ENCODE measurements at places on chromosomes 16 and 17.

- no peak for DNase-seq
Measured at GRCh38 chr16:88628512-88628974, 9.8 kb upstream of the IL17C start.

GRCh38 chr16:86751076-86752030, 173.0 kb downstream of the FOXL1 start:
- DNase-seq = no peak

DNA sequence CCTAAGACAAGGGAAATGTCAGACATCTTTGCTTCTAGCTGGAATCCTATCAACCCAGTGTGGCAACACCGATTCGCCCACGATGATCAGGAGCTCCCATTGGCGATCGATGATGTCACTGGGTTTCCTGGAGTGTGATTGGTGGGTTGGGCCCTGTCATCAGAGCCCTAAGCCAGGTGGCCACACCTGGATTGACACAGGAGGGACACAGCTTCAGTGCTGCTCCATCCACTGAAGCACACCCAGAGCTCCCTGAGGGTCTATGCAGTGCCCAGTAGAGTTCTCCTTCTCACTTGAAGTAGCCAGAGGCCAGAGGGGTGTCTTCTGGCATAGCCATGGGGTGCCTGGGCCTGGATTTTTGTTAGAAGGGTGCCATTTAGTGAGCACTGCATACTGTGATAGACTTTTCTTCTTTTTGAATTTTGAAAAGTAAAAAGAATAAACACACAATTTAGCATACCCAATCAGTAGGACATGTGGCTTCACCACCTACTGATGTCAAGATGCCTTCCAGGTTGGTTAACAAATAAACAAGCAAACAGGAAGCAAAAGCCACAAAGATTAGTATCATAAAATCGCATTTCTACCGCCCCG, 77.6 kb downstream of the CMIP start:
- DNase-seq = peak; percentile 50

DNA sequence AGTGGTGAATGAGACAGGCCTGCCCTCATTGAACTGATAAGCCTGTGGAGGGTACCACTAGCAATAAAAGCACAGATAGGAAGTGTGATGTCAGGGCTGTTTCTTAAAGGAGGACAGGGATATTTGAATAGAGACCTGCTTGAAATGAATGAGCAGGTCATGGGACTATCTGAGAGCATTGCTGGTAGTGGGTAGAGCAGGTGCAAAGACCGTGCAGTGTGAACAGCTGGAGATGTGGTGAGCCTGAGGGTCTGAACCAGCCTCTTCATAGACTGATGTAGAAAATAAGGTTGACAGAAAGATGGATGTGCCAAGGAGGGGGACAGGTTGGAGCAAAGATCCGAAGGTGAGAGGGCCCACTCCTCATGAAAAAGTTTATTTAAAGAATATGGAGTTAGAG, 2.4 kb downstream of the NUP93 start:
- DNase-seq = no peak

DNA sequence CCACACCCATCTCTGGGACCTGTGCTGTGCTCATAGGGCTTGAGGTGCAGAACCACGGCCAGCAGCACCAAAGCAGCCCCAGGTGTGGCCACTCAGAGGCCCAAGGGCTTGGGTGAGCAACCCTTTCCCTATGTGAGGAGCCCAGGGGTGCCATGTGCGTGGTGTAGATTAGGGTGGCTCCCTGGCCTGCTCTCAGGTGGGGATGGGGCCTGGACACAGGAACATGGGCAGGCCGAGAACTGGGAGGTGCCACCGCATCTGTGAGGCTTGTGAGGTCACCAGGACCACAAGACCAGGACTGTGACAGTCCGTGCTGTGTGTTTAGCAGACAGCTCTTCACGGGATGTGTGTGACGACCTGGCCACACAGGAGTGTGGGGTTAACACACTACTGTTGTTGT, 103.5 kb upstream of the ZNF750 start:
- DNase-seq = no peak

- no peak for DNase-seq
Measured at GRCh38 chr16:3612510-3613466, 1.4 kb upstream of the SLX4 start.

- no peak for DNase-seq
Measured at GRCh38 chr17:65678546-65678945, 117.1 kb upstream of the AXIN2 start.

- DNase-seq = no peak
Measured at GRCh38 chr17:9271989-9272388, 250.7 kb downstream of the NTN1 start.

GRCh38 chr17:881778-882177, 97.8 kb downstream of the NXN start:
- DNase-seq = no peak

DNA sequence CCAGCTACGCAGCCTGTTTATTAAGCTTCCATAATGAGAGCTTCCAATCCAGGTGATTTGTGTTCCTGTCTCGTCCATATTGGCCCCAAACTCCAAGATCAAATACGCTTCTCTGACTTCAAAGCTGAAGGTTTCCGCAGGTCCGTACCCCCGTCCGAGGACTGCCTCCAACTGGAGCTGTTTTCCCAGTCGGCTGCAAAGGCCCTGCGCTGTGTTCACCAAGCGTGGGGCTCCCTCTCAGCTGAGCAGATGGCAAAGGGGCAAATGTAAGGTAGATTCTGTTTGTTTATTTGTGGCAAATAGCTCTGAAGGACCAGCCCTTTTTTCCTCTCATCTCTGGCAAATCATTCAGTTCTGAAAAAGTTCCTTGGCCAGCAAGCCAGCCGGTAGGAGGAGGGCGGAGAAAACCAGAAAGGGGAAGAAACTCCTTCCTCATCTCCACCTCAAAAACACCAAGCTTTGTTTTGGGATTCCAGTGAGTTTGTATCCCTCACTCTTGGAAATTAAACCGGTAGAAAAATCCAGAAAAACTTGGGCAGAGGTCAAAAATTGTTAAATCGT, 35.2 kb downstream of the NXN start:
- DNase-seq = no peak

- DNase-seq = peak; percentile 75
Measured at GRCh38 chr16:30063893-30064728, 1.4 kb upstream of the ALDOA start.

GRCh38 chr17:39236981-39237441, 11.3 kb upstream of the STAC2 start:
- DNase-seq = no peak

GRCh38 chr17:47316311-47316710, 7.4 kb upstream of the EFCAB13 start:
- no peak for DNase-seq

- peak; percentile 35 for DNase-seq
Measured at GRCh38 chr17:42459801-42460281, 1.2 kb downstream of the ATP6V0A1 start.

DNA sequence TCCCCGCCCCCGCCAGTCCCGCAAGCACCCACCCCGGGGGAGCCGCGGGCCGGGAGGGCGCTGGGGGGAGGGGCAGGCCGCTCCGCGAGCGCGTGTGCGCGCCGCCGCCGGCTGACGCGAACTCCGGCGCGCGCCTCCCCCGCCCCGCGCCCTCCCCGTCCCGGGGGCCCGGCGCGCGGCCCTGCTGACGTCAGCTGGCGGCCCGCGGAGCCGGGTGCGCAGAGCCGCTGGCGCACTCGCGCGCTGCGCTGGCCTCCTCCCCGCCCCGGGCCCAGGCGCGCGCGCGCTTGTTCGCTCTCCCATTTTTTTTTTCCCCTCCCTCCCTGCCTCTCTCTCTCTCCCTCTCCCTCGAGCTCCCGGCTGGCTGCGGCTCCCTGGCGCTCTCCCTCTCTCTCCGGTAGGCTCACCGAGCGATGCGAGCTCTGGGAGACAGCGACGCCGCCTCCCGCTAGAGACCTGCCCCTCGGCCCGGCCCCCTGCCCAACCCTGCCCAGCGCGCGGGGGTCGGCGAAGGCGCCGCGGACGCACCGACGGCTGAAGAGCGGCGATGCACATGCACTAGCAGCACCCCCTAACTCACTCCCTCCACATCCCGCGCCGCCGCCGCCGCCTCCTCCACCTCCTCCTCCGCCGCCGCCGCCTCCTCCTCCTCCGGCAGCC, at the start of gene GNAO1:
GNAO1 (plus strand) TSS at position 334 of the 660 bp plus-strand sequence. CDS start 747 bp downstream, outside the sequence.
- peak; percentile 63 for DNase-seq

- DNase-seq = no peak
Measured at GRCh38 chr16:49282690-49283375, 1.2 kb upstream of the CBLN1 start.

DNA sequence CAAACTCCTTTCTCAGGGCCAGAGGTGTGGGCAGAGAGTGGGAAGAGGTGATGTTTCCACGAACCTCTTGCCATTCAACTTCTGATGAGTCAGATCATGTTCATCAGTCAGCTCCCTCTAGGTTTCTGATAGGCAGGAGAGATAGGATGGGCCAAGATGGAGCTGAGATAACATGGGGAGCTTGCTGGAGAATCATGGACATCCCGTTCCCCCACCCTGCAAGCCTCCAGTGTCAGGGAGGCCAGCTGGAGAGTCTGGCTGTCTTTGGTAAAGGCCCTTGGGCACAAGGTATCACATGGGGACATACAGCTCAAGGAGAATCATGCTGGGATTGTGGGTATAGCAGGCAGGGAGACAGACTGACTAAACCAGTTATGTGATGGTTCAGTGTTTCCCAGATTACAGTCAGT, 136.0 kb upstream of the IRX3 start:
- no peak for DNase-seq

- DNase-seq = no peak
Measured at GRCh38 chr17:57927048-57927723, 28.0 kb downstream of the CUEDC1 start.

- DNase-seq = peak; percentile 34
Measured at GRCh38 chr16:1706386-1707192, 594 bp downstream of the MAPK8IP3 start.

- DNase-seq = no peak
Measured at GRCh38 chr17:81123052-81124048, 42.0 kb upstream of the PVALEF start.

GRCh38 chr16:53822936-53823529, 119.1 kb downstream of the FTO start:
- peak; percentile 4 for DNase-seq

DNA sequence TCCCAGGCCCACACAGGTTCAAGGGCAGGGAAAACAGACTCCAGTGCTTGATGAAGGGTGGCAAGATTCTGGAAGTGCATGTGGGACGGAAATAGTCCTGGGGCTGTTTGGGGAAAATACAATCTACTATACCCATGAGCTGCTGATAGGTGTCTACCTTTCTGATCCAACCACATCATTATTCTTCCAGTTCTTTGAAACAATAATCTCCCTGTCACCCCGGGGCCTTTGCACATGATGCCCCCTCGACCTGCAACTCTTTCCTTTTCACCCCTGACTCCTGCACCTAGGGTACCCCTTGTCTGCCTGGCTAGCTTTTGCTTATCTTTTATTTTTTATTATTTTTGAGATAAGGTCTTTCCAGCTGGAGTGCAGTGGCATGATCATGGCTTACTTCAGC, 45.0 kb downstream of the LDHD start:
- DNase-seq = no peak

GRCh38 chr17:38330941-38331411, 12.8 kb downstream of the GPR179 start:
- DNase-seq = no peak

GRCh38 chr16:12518241-12519175, 285.2 kb downstream of the CPPED1 start:
- DNase-seq = no peak

GRCh38 chr17:75475851-75476250, 19.4 kb downstream of the TMEM94 start:
- no peak for DNase-seq

DNA sequence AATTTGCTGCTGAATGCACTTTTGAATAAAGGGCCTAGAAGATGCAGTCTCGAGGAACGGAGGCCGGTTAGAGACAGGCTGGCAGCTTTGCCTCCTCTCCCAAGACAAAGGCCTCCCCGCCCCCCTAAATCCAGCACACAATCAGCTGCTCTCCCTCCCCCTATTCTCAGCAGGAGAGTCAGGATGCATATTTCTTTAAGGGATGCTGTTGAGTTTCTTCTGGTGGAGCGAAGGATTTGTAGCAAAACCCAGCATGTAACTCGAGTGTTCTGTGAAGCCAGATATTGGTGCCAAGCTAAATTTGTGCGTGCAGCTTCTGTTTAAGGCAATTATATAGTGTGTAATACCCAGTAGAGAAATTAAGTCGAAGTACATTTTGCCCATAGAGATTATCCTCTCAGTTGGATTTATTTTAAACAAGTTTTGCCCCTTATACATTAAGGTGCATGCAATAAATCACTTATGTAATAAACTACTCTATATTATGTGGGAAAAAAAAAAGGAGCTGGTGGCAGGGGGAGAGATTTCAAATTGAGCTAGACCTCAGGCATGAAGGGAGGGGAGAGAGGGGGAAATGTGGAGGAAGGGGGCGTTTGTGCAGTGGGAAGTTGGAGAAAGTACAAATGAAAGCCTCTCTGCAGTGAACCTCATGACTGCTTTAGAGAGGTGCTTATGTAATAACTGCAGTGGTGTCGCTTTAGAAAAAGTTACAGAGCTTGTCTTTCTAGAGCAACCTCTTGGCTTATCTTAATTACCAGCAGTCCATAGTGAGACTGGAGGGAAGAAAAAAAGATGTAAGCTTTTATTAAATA, 599.2 kb downstream of the MAF start:
- DNase-seq = no peak

DNA sequence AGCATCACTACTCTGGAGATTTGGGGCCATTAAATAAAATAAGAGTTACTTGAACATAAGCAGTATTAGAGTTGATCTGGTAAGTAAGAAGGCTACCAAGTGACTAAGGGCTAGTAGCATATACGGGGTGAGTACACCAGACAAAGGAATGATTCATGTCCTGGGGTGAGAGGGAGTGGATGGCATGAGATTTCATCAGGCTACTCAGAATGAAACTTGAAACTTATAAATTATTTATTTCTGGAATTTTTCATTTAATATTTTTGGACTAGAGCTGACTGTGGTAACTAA, 2.3 kb downstream of the SLFN5 start:
- DNase-seq = peak; percentile 67

GRCh38 chr16:53962041-53962440, 258.1 kb downstream of the FTO start:
- DNase-seq = no peak

GRCh38 chr16:86354641-86355513, 155.4 kb upstream of the FOXF1 start:
- no peak for DNase-seq

GRCh38 chr16:31052114-31052513, 18.8 kb downstream of the STX4 start:
- DNase-seq = no peak

DNA sequence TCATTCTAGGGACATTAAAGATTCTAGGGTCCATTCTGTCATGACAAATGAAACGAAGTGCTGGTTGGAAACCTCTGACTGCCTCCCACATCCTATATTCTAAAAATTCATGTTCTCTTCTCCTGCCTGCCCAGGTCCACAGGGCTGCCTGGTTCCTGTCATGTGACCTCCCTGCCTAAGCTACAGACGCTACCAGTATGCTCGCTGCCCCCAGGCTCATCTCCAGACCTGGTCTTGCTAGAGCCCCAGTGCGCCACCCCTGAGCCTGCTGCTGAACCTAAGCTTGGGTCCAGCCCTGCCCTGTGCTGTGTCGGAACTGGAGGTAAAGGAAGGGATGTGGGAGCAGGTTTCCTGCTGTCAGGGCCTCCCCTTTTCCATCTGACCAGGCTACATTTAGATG, 231.6 kb upstream of the CDH5 start:
- no peak for DNase-seq

- no peak for DNase-seq
Measured at GRCh38 chr16:77736879-77737278, 14.6 kb downstream of the NUDT7 start.

All from CD4-positive, alpha-beta T cell treated with Interleukin-2 at 100 ng/mL for 4 hours (primary cell).